Lung (tissue), 17 donors: ENCODE measurements at places on chromosomes 5 and 9. TPM values are rescaled to one million over a fixed set of nuclear protein-coding genes. Genes with fewer than 3 reads are reported as not detected.

Gene MUSK
- 0.64 TPM for total RNA-seq

Gene WNT8A
- total RNA-seq = not detected

Gene SPINK13
- total RNA-seq = not detected

Gene RBM22
- total RNA-seq = 49.9 TPM

Gene COL15A1
- total RNA-seq = 8.9 TPM

Gene BHMT2
- 4.6 TPM for total RNA-seq

Gene GABRA6
- not detected for total RNA-seq

Gene SLC30A5
- total RNA-seq = 52.3 TPM

Gene HRCT1
- total RNA-seq = 14.1 TPM

Gene IL13
- total RNA-seq = not detected

Gene RNF208
- total RNA-seq = 7.5 TPM

Gene TAF11L11
- not detected for total RNA-seq

Gene AMBP
- total RNA-seq = 1.2 TPM

Gene SPATA31C1
- total RNA-seq = not detected

Gene CCDC180
- 34.3 TPM for total RNA-seq

Gene RNF183
- total RNA-seq = 0.25 TPM

Gene FLT4
- total RNA-seq = 34.3 TPM

Gene BTNL3
- 0.71 TPM for total RNA-seq

Gene GABRA1
- total RNA-seq = 0.20 TPM

Gene NUDT12
- total RNA-seq = 10.1 TPM

Gene AQP7
- total RNA-seq = 0.74 TPM

Gene CENPK
- total RNA-seq = 5.6 TPM

Gene PROB1
- 0.46 TPM for total RNA-seq

Gene STK32A
- total RNA-seq = 8.7 TPM

Gene FAM169A
- total RNA-seq = 2.3 TPM

Gene CDX1
- 0.25 TPM for total RNA-seq

Gene SPRY4
- total RNA-seq = 23.6 TPM

Gene GPR150
- total RNA-seq = 0.34 TPM

Gene IRX1
- 25.7 TPM for total RNA-seq

Gene GAPVD1
- 138 TPM for total RNA-seq

Gene ARHGEF28
- total RNA-seq = 13.0 TPM

Gene CHMP5
- total RNA-seq = 54.9 TPM

Gene TTLL11
- total RNA-seq = 7.8 TPM

Gene SHC3
- total RNA-seq = 19.2 TPM

Gene KIF4B
- not detected for total RNA-seq

Gene CNTNAP3
- 7.5 TPM for total RNA-seq

Gene PCYOX1L
- total RNA-seq = 7.9 TPM

Gene ENHO
- total RNA-seq = 0.55 TPM

Gene ADAMTS16
- total RNA-seq = 0.97 TPM

Gene MEIKIN
- total RNA-seq = not detected

Gene FOXD4L6
- 0.20 TPM for total RNA-seq

Gene RCL1
- total RNA-seq = 62.2 TPM

Gene FYB1
- 31.2 TPM for total RNA-seq

Gene MOB3B
- total RNA-seq = 8.7 TPM

Gene SARDH
- 7.3 TPM for total RNA-seq

Gene GRXCR2
- not detected for total RNA-seq

Gene ZMYND19
- total RNA-seq = 25.5 TPM

Gene SLC24A2
- total RNA-seq = 0.06 TPM

Gene ADAMTS13
- total RNA-seq = 4.1 TPM

Gene SPATA31D4
- not detected for total RNA-seq

Gene CER1
- total RNA-seq = not detected

Gene PAEP
- total RNA-seq = 0.37 TPM

Gene SLIT3
- total RNA-seq = 33.0 TPM

Gene LRRC14B
- not detected for total RNA-seq

Gene NR6A1
- 4.0 TPM for total RNA-seq

Gene FOXD4
- total RNA-seq = 1.1 TPM

Gene SPAG8
- 20.6 TPM for total RNA-seq
